Activated naive CD4-positive, alpha-beta T cell treated with anti-CD3 and anti-CD28 coated beads, Interleukin-2, amount 50 U/mL, for 16 hours (primary cell): ENCODE measurements at places on chromosomes 16 and 17.

DNA sequence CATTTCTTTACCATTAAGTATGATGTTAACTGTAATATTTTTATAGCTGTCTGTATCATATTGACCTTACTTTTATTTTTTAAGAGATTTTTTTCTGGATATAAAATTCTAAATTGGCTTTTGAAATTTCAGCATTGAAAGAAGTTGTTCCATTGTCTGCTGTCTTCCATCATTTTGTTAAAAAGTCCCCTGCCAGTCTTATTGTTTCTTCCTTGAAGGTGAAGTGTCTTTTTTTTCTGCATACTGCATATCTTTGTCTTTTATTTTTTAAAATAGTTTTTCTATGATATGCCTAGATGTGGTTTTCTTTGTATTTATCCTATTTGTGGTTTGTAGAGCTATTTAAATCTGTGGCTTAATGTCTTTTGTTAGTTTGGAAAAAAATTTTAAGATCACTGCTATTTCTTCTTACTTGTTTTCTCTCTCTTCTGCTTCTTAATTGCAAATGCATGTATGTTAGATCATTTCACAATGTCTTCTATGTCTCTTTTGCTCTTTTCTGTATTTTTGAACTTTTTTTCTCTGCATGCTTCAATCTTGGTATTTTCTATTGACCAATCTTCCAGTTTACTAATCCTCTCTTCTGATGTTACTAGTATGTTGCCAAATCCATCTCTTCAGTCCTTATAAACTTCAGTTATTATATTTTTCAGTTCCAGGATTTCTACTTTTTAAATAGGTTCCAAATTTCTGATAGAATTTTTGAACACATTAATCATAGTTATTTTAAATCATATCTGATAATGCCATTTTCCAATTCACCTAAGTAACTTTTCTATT, 20.2 kb downstream of the IL21R start:
- no peak for DNase-seq

- peak; percentile 42 for DNase-seq
These were observed 1.0 kb downstream of the VEZF1 start for GRCh38 chr17:57986841-57987580.

DNA sequence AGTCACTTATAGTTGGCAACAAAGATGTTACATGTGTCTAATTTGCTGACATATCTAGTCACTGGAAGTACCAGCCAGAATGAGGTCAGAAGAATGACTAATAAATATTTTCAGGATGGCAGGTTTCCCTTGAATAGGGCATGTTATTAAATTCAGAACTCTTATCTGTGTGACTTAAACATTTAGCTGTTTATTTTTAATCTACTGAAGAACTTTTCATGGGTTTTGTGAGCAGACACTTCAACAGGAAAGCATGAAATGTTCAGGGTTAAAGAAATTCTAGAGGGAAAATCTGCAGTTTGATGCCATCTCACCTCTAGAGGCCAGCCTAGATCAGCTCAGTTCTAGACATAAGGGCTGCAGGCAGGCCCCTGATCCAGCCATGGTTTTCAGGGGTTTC, 13.2 kb downstream of the JPT2 start:
- DNase-seq = no peak

GRCh38 chr17:4365628-4366326, 698 bp downstream of the UBE2G1 start:
- DNase-seq = peak; percentile 43

DNA sequence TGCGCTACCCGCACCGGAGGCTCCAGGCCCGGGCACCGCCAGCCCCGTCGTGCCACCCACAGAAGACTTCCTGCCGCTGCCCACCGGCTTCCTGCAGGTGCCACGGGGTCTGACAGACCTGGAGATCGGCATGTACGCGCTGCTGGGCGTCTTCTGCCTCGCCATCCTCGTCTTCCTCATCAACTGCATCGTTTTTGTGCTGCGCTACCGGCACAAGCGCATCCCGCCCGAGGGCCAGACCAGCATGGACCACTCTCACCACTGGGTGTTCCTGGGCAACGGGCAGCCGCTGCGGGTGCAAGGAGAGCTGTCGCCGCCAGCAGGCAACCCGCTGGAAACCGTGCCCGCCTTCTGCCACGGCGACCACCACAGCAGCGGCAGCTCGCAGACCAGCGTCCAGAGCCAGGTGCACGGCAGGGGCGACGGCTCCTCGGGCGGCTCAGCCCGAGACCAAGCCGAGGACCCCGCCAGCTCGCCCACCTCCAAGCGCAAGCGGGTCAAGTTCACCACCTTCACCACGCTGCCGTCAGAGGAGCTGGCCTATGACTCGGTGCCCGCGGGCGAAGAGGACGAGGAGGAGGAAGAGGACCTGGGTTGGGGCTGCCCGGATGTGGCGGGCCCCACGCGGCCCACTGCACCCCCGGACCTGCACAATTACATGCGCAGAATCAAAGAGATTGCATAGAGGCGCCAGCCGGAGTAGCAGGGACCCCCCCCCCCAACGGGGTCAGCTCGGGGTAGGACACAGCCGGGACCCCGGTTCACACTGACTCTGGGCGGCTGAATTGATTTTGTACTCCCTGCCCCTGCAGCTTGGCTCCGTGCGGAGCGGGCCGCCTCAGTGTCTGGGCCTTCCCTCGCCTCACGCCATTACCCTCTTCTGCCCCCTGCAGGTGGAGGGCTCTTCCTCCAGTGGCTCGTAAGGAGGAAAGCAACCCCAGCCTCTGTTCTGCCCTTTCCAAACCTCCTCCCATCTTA, 58.5 kb downstream of the TMEM132E start:
- DNase-seq = peak; percentile 85

GRCh38 chr16:53740476-53740875, 36.5 kb downstream of the FTO start:
- no peak for DNase-seq

GRCh38 chr16:3659251-3659650, 4.8 kb downstream of the DNASE1 start:
- no peak for DNase-seq

DNA sequence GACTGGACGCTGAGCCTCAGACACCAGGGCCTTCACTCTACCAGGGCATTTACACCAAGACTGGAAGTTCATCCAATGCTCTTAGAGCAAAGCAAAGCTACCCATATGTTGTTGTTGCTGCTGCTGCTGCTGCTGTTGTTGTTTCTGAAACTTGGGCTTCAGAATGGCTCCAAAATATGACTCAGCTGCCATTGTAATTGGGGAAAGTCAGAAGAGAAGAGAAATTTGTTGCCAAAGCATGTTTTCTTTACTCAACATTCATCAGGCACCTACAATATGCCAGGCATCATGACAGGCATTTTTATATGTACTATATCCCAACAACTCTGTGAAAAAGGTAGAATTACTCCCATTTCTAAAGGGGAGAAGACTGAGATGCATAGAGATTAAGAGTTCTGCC, 11.9 kb downstream of the KRT32 start:
- no peak for DNase-seq

- DNase-seq = no peak
These were observed 46.5 kb downstream of the MAPT start for GRCh38 chr17:45940826-45941225.

DNA sequence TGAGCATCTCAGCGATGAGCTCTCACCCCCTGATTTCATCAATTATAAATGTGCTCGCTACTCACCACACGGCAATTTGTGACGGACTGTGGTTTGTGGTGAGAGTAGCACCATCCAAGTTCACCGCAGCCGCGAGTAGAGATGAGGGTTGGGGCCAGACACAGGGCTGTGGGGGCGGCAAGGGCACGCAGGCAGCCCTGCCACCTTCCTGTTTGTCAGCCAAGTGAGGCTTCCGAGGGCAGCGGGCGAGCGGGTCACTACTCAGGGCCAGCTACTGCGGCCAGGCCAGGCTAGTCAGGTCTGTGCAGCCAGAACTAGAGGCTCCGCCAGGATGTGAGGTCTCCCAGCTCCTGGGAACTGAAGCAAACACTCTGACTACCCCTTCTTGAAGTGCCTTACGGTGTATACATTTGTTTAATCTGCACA, 39.6 kb upstream of the MEOX1 start:
- DNase-seq = no peak

DNA sequence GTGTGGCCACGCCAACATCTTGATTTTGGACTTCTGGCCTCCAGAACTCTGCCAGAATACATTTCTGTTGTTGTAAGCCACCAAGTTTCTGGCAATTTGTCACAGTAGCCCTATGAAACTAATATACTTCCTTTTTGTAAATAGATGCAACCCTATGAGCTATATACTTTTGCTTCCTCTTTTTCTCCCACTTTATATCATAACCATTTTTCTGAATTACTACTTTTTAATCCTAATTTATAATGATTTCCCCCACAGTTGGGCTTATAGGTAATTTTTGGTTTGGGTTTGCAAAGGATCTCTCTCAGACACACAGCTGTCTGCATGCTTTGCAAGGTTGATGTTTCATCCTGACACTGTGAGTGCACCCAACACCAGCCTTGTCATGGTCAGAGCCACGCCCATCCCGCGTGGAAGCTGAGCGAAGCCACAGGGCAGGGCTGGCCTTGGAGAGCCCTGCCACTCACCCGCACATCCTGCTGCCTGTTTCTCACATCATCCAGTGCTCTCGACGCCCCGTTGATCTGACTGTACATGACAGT, 5.8 kb downstream of the TRIM25 start:
- DNase-seq = no peak

DNA sequence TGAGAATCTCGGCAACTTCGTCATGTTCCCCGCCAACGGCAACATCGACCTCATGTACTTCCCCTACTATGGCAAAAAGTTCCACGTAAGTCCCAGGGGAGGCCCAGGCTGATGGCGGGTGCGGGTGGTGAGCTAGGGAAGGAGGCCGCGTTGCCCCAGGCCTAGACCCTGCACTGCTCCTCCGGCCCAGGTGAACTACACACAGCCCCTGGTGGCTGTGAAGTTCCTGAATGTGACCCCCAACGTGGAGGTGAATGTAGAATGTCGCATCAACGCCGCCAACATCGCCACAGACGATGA, 4.8 kb downstream of the ATP1B2 start:
- DNase-seq = no peak
